ENCODE measurements at places on chromosomes 16 and 17.

DNA sequence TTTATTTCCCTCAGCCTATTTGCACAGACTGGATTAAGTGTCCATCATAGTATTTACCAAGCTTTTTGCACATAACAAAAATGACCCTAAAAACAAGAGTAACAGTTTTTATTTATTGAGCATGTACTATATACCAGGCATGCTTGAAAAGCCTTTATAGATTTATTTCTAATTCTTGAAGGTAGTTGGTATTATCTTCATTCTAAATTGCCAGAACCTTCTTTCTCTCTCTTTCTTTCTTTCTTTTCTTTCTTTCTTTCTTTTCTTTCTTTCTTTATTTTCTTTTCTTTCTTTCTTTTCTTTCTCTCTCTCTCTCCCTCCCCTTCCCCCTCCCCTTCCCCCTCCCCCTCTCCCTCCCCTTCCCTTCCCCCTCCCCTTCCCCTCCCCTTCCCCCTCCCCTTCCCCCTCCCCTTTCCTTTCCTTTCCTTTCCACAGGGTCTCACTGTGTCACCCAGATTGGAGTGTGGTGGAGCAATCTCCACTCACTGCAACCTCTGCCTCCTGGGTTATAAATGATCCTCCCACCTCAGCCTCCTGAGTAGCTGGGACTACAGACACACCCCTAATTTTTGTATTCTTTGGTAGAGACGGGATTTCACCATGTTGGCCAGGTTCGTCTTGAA, 310.9 kb upstream of the RBFOX1 start:
- DNase-seq: no peak

- peak; percentile 98 for DNase-seq
Measured at GRCh38 chr17:21287703-21288449, 3.4 kb downstream of the MAP2K3 start.

DNA sequence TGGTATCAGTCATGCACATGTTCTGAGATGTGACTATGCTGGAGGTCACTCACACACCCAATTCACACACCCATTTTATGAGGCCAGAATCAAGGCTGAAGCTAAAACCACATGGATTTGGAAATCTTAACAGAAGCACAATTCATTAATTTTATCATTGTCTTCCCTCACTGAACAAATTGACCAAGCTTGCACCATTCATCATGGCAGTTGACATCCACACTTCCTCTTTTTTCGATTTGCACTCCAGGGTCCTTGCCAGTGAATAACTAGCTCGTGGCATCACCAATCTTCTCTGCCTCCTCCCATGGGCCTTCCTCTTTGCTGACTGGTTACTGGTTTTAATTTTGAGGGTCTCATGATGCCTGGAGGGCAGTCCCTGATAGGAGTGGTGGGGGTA, 123.0 kb upstream of the ASIC2 start:
- no peak for DNase-seq

DNA sequence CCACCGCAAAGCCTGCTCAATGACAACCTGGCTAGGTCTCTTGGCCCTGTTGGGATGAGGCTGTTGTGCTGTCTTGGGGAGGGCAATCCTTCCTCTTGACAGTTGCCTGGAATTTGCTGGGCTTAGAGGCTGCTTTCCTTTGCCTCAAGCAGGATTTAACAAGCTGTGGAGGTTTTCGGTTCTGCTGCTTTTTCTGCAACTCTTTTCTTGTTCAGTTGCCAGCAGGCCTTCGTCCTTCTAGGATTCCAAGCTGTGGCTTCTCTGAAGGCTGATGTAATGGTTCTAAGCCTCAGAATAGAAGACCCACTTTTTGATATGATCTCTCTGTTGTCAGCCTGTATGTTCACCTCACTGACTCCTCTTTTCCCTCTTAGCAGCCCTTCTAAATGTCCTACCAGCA, 149.5 kb upstream of the HS3ST4 start:
- DNase-seq: no peak

DNA sequence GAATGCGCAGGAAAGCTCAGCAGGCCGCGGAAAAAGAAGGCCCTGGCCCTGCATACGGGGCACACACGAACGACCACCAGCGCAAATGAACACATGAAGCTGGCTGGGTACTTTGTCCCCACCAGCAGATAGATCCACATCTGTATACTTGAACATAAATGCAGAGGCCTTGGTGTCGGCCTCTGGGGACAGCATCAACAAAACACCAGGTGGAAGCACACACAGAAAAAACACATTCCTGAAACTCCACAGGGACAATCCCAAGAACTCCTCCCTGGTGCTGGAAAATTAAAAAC, 606 bp upstream of the ZBTB4 start:
- no peak for DNase-seq
